NCI-H524 (cell line): ENCODE measurements at places on chromosomes 7 and 10.
A peak's percentile ranks its signal among the peaks of the same experiment; 100 is the strongest.

DNA sequence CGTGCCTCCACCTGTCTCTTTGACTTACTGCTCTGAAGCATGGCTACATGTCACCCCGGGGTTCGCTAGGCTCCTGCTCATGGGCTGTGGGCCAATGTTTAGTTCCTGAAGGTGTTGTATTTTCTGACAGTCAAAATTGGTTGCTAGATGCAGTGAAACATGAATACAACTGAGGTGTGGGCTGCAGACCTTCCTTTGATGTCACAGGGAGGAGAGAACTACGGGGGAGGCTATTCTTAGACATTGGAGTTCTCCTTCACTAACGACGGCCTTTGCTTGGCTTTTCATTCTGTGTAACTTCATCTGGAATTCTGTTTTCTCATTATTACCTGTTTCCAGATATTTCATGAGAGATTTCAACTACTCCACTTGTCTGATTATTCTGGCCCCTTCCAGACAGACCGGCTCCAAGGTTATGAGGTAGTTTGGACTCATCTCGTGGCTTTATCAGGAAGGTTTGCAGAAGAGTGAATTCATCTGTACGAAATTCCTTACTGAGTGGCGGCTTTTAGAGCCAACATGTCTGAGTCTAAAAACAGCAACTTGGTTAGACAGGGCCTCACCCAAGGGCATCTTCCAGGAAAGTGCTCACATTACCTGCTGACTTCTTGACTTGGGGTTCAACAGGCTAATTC is 774.7 kb downstream of the SUGCT start:
- DNase-seq = no peak

DNA sequence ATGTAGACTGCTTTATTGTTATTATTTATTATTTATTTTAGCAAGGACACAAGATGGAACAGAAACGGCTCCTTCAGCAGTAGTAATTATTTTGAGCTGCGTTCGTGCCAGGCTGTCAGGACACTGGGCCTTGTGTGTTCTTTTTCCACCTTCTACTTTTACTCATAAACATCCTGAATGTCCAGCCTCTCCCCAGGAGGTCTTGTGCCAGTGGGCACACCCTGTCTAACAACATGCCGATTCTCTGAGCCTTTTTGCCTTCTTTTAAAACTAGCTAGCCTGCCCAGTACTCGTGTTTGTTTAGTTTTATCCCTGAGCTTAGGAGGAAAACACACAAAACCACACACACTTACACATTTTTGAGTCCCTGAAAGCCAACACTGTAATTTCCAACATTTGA is 1.2 kb downstream of the SCIN start:
- DNase-seq = no peak

DNA sequence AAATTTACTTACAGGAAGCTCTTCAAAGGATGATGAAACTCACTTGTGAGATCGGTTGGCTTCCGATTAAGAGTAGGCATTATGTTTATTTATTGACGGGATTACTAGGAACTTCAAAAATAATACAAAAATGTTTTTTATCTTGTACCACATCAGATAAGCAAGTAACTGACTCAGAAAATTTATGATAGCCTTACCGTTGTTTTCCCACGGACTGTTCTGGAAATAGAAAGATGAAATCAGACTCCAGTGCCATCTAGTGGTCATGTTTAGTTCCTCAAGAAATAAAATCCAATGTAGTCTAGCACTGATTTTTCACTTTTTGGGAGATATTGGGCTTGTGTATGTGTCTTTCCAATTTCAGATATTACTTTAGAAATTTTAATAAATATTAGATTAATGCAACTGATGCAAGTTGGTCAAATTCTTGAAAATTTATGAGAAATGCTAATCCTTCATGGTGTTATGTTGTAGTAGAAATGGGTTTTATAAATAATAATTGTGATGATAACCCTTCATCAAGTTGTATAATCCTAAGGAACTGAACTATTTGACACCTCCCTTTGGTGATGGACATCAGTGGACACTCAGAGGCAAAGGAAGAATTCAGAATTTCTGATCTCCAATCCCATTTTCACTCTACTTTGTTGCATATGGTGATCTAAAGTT is 168.8 kb downstream of the TMEM26 start:
- peak; percentile 30 for DNase-seq

- DNase-seq = peak; percentile 11
Observed at GRCh38 chr10:127195571-127196281, 665 bp downstream of the INSYN2A start.

- DNase-seq = no peak
Observed at GRCh38 chr10:50629495-50630122, 5.9 kb upstream of the SGMS1 start.

DNA sequence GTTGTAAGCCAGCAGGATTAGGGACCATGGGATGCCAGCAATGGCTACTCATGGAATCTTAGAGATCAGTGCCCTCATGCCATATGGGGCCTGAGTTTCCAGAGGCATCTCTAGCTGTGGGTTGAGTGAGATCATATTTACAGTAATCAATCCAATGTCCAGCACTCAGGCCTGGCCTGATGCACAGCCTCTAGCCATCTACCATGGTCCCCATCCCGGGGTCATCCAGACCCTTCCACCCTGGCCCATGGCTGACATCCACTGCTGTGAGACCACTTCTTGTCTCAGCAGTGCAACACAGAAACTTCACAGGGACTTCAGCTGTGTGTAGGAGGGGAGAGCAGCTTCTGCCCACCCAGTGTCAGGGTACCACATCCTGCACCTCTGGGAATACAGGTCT is 6.5 kb upstream of the ADCY1 start:
- DNase-seq = no peak

GRCh38 chr7:85713171-85713570 is 526.3 kb upstream of the SEMA3D start:
- DNase-seq = no peak

- no peak for DNase-seq
Observed at GRCh38 chr10:129570185-129570584, 103.1 kb downstream of the MGMT start.

DNA sequence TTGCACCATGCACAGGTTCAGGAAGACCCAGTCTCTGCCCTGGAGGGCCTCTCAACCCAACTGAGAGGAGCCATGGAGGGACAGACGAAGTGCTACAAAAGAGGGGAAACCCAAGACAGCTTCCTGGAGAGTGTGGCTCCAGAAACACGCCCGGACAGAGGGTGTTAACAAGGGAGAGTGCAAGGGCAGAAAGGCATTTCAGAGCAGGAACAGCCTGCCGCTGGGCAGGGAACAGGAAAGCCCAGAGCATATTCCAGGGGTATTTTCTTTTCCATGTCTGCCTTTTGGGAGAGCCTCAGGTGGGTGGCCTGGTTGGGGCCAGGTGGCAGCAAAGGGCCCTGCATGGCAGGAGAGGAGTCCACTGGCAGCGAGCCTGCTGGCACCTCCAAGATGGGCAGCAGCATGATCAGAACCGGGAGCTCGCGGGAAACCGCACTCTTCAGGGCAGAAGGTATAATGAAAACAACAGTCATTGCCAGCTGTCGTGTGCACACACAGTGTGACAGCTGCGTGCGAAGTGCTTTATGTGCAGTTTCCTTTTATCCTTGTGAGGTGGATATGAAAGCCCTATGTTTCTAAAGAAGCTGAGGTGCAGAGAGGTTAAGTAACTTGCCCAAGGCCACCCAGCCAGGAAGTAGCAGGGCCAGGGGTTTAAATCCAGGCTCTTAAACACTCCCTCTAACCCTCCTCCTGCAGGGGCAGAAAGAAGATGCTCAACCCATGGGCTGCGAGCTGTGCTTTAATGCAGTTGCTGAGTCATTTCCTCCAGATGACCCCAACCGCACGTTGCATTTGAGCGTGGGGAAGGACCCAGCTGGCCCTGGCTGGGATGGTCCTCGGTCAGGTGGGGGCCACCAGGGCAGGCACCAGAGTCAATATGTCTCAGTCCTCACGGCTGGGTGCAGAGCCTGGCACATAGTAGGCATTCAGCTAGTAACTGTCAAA is 128.6 kb downstream of the OAT start:
- peak; percentile 35 for DNase-seq

GRCh38 chr7:157279741-157280215 is 57.0 kb upstream of the DNAJB6 start:
- no peak for DNase-seq

DNA sequence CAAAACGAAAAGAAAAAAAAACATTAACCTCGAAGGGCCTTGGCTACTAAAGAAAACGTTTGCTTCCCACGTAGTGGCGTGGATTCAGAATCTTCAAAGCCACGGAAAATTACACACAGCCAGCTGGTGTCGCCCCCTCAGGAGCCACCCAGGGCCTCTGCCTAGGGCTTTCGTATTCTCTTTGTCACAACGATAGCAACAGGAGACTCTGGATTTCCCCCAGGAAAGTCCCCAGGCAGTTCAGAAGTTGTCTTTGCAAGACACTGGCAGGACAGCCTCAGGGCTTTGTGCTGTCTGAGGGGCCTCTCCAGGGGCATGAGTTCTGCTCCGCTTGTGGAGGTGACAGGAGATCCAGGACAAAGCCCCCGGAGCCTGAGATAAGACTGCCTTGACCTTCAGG is 150.2 kb upstream of the INSYN2A start:
- DNase-seq = no peak

DNA sequence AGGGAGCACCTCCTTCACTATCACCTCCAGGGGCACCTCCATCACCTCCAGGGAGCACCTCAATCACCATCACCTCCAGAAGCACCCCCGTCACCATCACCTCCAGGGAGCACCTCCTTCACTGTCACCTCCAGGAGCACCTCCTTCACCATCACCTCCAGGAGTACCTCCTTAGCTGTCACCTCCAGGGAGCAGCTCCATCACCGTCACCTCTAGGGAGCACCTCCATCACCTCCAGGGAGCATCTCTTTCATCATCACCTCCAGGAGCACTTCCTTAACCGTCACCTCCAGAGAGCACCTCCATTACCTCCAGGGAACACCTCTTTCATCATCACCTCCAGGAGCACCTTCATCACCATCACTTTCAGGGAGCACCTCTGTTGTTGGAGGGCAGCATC is 103.0 kb downstream of the DNAJB6 start:
- DNase-seq = no peak

- DNase-seq = no peak
Observed at GRCh38 chr10:128432423-128432822, 306.2 kb upstream of the MKI67 start.

DNA sequence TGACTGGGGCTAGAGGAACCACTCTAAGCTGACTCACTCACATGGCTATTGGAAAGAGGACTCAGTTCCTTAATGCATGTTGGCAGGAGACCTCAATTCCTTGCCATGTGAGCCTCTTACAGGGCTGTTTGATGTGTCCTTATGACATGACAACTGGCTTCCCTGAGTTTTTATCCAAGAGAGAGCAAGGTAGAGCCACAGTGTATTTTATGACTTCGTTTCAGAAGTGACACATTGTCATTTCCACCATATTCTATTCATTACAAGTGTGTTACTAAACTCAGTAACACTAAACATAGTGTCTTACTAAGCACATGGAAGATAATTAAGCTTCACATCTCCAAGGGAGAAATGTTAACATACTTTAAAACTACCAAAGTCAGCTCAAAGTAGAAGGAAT is 98.2 kb downstream of the ZNF777 start:
- no peak for DNase-seq

GRCh38 chr10:76868098-76868977 is 769.3 kb downstream of the KCNMA1 start:
- DNase-seq = no peak

DNA sequence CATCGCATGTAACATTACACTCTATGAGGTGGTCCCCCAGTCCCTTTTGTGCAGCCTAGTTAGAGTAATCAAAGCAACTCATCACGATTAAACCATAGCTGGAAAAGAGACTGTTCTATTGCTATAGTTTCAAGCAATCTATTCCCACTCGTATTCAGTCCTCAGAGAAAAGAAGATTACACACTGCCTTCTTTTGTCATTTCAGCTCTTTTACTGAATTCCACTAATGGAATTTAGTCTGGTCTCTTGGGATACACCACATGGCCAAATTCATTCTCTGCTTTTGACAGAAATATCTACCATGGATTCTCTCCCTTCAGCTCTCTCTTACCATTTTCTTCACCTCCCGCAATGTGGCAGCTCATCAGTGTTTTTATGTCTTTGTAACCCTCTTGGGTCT is 108.9 kb upstream of the HDAC9 start:
- no peak for DNase-seq

GRCh38 chr7:76234931-76235441 is 33.3 kb downstream of the SRRM3 start:
- peak; percentile 30 for DNase-seq

DNA sequence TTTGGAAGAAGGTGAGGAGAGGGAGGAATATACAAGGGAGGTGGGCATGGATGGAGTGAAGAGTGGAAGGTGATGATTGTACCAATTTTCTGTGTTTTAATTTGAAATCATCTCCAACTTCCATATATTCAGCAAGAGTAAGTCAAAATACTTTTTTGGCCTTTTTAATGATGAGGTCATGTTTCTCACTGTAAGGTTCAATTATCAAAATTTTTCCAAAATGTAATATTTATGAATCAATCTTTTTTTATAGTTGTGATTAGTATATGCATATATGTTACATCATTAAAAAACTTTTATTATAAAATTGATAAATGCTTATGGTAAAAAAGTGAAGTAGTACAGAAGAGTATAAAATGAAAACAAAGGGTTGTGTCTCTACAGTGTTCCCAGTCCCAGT is 40.7 kb downstream of the PRKAR2B start:
- no peak for DNase-seq
